Stimulated activated effector memory CD8-positive, alpha-beta T cell treated with anti-CD3 and anti-CD28 coated beads, Interleukin-12 subunit alpha, Interleukin-12 subunit beta, amount 100 ng/mL, for 72 hours (primary cell): ENCODE measurements at places on chromosomes 5 and 9.
A peak's percentile ranks its signal among the peaks of the same experiment; 100 is the strongest.

GRCh38 chr9:74281674-74282073, 215.5 kb upstream of the RORB start:
- DNase-seq, result no peak

DNA sequence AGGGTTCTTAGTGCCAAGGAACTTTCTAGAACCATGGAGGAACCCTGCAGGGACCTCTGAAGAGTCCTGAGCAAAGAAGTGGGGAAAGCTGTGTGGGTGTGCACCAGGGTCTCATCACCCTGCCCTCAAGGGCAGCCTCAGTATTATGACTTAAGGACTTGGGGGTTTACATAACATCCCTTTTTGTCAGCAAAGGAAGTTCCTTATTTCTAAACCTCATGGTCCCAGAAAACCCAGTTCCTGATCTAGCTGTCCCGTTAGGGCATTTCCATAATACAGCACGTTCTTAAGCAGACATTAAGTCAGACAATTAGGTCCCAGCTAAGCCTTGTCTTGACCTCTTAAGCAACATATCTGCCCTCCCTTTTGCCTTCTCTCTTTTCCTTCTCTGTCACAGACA, 57.3 kb downstream of the DAPK1 start:
- DNase-seq, result no peak

DNA sequence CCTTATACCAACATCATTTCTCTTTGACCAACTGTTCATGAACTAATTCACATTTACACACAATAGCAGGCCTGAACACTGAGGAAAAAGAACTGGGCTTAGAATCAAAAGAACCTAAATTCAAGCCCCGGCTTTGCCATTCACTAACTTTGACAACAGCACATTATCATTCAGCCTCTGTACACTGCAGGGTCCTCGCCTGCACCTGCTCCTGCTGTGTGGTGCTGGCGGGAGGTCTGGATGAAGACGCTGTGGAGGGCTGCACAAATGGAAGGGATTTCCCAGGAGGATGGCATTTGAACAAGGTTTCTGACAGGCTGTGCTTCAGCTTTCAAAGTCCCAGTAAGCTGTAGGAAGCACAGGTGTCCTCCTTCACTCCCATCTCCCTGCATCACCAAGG, 151.2 kb downstream of the ZDHHC21 start:
- peak; percentile 17 for DNase-seq

DNA sequence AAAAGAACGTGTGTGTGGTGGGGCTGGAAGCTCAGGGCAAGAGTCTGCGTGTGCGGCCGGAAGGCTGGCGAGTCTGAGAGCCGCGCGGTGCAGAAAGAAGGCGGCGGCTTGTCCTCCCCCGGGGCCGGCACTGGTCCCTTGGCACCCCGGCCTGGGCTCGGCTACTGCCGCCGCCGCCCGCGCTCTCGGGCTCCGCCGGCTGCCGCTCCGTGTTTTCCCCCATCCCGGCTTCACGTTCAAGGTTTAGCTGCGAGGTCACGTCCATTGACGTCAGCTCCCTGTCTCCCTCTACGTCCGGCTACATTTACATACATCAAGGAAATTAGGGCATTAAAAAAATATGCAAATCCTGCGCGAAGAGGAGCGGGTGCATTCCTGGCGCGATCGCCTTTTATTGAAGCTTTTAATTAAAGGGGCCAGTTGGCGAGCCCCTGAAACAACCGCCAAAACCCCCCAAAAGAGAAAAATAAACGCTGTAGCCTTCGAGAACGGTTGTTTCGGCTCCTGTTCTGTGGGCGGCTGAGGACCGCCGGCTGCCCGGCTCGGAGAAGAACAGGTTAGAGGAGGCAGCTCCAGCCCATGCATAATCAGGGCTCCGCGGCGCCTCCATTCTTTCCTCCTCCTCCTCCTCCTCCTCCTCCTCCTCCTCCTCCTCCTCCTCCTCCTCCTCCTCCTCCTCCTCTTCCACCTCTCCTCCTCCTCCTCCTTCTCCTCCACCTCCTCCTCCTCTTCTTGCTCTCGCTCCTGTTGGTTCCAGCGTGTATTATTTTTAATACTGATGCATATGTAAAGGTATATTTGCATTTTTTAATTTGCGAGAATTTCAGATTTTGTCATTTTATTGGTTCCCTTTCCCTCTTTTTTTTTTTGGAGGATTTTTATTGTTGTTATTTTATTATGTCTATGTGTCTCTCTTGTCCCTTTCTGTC, 207.0 kb downstream of the MEF2C start:
- no peak for DNase-seq

GRCh38 chr9:96877269-96877668, 23.0 kb upstream of the ZNF782 start:
- DNase-seq, result no peak

DNA sequence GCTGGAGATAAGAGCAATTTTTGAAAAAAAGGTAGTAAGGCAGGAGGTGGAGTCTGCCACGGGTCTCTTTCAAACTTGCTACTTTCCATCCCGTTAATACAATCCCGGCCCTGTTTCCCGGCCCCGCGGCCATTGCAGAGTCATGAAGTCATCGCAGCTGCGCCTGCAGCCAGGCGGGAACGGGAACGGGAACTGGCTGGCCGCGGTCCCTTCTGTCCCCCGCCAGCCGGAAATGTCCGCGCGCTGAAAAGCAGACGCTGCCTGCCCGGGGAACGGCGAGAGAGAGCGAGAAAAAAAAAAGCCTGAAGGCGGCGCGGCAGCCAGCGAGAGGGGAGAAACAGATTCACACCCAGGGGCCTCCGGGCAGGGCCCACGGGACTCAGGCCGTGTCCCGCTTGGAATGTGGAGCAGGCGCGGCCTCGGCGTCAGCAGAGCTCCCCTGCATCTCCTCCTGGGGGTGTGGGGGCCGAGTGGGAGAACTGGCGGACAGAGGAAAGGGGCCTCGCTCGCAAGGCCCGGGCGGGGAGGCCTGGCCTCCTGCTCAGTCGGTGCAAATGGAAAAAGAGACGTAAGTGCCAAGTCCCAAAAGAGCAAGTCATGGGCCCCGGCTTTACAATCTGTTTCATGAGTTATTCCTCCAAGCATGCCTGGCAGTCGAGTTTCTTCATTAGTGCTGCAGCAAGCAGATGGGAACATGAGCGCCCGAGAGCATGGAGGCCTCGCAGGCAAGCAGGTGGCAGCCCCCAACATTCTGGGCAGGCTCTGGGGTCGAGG, 201.2 kb upstream of the GAS1 start:
- DNase-seq, result no peak

DNA sequence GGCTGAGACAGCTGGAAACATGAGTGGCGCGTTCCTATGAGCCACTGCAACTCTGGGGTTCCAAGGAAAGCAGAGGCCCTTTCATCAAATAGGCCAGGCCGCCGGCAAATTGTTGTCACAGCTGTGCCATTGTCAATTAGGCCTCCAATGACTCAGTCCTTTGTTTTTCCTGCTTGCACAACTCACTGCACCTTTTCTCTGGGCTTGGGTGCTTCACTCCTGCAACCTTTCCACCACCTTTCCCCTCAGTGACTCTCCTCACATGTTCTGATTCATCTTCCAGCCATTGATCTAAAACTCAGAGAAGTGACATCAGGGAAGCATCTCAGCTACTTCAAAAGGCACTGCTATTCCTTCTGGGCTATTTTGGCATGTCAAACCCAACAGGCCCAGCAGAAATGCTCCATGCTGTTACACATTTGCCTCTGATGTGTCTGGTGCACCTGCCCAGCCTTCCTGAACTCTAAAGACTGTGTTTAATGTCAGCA, 653.7 kb downstream of the NR2F1-AS1 start:
- DNase-seq, result no peak

DNA sequence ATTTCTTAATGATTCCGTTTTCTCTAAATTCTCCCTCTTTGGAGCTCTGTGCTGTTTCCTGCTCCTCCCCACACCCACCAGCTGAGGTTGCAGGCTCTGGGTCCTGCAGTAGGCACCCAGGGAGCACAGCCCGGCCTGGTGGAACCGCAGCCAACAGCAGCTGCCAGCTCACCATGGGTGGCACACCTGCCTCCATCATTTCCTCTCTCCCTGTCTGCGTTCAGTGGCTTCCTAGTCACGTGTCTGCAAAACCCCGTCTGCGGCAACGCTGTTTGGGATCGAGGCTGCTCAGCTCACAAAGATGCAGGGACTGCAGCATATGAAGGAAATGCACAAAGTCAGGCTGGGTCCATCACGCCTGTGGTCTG, 367.8 kb downstream of the IRX2 start:
- DNase-seq, result no peak

DNA sequence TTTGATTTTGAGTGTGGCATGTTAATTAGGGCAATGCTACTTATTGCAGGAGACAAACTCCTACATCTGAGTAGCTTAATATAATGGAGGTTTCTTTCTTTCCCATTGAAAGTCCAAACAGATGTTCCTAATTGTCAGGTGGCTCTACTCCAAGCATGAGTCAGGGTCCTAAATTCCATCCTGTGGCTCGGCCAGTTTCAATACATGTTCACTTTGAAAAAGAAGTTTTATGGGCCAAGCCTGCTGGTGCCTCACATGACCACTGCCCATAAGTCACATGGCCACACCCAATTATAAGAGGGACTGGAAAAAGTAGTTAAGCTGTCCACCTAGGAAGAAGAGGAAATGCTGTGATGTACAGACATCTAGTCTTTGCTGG, 170.4 kb downstream of the ARRDC3 start:
- DNase-seq, result no peak

GRCh38 chr5:158979290-158979689, 120.4 kb downstream of the EBF1 start:
- no peak for DNase-seq

DNA sequence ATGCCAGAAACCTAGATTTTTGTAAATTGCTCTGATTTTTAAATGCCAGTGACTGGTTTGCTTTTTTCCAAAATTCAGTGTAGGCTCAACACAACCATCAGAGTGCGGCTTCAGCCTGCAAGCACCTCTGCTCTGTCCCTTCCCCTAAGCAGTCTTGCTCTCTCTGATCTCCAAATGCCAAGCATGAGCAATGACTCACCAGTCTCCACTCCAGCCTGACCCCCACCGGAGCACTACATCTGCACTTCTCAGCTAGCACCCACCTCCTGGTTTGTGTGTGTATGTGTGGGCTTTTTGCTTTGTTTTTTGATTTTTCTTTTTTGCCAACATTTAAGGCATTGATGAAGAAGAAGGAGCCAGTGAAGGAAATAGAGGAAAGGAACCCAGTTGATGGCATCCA, 61.4 kb upstream of the ADRA1B start:
- DNase-seq, result no peak

GRCh38 chr5:56564541-56565282, 250.6 kb upstream of the MAP3K1 start:
- no peak for DNase-seq

DNA sequence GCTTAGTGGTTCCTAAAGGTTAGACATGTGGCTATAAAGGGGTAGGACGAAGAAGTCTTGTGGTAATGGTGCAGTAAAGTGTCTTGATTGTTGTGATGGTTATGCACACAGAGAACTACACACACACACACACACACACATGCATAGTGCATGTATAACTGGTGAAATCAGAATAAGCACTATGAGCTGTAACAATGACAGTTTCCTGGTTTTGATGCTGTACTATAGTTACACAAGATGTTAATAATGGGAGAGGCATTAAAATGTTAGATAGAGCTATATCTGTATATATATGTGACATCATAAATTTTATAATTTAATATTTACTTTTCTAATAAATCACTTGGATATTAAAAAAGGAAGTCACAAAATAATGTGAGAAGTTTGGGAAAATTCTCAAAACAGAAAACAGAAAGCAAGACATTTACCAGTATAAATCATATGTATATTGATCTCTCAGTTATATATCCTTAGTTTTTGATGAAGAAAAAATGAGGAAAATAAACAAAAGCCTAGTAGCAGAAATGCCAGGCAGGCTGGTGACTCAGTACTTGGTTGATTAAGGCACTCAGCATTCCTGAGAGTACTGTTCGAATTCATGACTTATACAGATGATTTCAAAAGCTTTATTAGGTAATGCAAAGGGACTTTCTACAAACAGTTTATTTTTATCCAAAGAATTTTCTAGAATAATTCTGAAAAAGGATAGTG, 350.5 kb upstream of the DAB2 start:
- DNase-seq, result no peak
